ENCODE measurements at places on chromosomes 7 and 10. TPM values are rescaled to one million over a fixed set of nuclear protein-coding genes. Genes with fewer than 3 reads are reported as not detected.

MSS51 gene
- 2.4 TPM for total RNA-seq

TMEM196 gene
- not detected for total RNA-seq

CNPY1 gene
- not detected for total RNA-seq

GNAT3 gene
- not detected for total RNA-seq

PRF1 gene
- not detected for total RNA-seq

SPDYE9 gene
- not detected for total RNA-seq

VAX1 gene
- total RNA-seq, result not detected

RET gene
- total RNA-seq, result 0.44 TPM

SMKR1 gene
- total RNA-seq, result 2.0 TPM

ZC3HAV1 gene
- total RNA-seq, result 54.7 TPM

PURB gene
- total RNA-seq, result 21.4 TPM

CAMK1D gene
- total RNA-seq, result 2.0 TPM

SEMA3A gene
- total RNA-seq, result 6.6 TPM

OPN4 gene
- total RNA-seq, result not detected

CYP3A4 gene
- not detected for total RNA-seq

XRCC2 gene
- 4.6 TPM for total RNA-seq

AGBL3 gene
- 2.5 TPM for total RNA-seq

NUTM2B gene
- total RNA-seq, result 0.99 TPM

FHIP2A gene
- 20.5 TPM for total RNA-seq

CPED1 gene
- total RNA-seq, result 2.3 TPM

SEMA4G gene
- 6.9 TPM for total RNA-seq

DNAJC12 gene
- total RNA-seq, result 2.0 TPM

CPVL gene
- total RNA-seq, result 6.3 TPM

MEIG1 gene
- not detected for total RNA-seq

GJC3 gene
- not detected for total RNA-seq

VWC2 gene
- total RNA-seq, result not detected

STEAP4 gene
- not detected for total RNA-seq

SPDYE16 gene
- not detected for total RNA-seq

GPNMB gene
- total RNA-seq, result 3.3 TPM

ANKRD2 gene
- not detected for total RNA-seq

NPFFR1 gene
- not detected for total RNA-seq

GSTO2 gene
- total RNA-seq, result 2.0 TPM

DMTF1 gene
- total RNA-seq, result 25.7 TPM

CCDC146 gene
- 1.2 TPM for total RNA-seq

CYP26C1 gene
- 1.1 TPM for total RNA-seq

ZNF467 gene
- total RNA-seq, result 6.8 TPM

TRIM74 gene
- total RNA-seq, result not detected

CYP3A7 gene
- not detected for total RNA-seq

ADAM22 gene
- 1.1 TPM for total RNA-seq

CXCL12 gene
- 9.5 TPM for total RNA-seq

TRIM4 gene
- total RNA-seq, result 26.7 TPM

VPS37D gene
- 6.9 TPM for total RNA-seq

NXPH1 gene
- total RNA-seq, result not detected

TACC2 gene
- 39.6 TPM for total RNA-seq

MALRD1 gene
- not detected for total RNA-seq

AKR1E2 gene
- total RNA-seq, result 16.3 TPM

IDI2 gene
- not detected for total RNA-seq

RBP3 gene
- total RNA-seq, result not detected

ACTL6B gene
- not detected for total RNA-seq

GIMAP4 gene
- total RNA-seq, result 83.5 TPM
